ENCODE measurements at places on chromosomes 13 and 19.

DNA sequence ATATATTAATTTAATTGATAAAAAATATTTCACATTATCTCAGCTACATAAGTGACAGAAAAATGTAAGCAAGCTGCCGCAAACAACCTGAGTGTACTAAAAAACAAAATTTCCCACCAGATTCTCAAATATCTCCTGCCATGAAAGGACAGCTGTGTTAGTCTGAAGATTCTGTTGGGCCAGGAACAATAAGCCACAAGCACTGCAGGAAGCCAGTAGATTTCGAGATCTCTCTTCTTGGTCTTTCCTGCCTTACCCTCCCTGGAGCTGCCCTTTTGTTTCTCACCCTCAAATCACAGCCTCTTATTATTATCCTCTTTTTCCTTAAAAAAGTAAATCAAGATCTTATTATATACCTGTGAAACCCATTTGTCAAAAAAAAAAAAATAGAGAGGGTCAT, 165.6 kb downstream of the EFNB2 start:
- DNase-seq: no peak

- peak; percentile 33 for DNase-seq
Observed at GRCh38 chr19:45103156-45103507, 10.2 kb downstream of the PPP1R37 start.

DNA sequence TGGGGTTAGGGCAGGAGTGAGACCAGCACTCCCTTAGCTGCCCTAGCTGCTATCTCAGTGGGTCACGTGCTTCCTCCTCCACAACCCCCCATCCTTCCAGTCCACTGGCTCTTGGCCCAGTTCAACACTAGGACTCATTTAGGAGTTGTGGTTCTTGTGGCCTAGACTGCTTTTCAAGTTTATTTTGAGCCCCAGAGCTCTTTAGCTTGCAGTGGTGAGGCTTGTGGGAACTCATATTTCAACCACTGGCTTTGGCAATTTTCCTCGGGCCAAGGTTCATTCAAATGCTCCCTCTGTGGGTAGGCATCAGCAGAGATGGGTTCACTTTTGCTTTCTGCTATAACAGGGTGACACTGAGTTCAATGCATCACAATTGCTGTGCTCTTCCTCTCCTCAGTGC, 436.2 kb upstream of the SLITRK5 start:
- DNase-seq: no peak

DNA sequence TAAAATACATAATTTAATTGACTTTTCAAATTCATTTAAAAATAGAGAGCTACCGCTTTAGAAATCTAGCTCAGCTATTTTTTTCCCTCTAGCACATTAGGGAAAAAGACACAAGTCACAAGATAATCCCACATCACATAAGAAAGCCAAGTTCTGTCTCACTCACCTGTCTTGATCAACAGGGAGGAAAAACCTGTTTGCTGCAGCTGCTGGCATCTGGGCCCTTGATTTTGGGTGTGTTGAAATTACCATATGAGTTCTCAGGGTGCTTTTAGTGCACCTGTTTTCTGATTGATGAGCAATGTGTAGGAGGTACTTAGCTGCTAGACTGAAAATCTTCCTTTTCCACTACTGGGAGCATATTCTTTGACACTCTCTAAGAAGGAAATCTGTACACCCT, 53.8 kb downstream of the ZDHHC20 start:
- DNase-seq: no peak

DNA sequence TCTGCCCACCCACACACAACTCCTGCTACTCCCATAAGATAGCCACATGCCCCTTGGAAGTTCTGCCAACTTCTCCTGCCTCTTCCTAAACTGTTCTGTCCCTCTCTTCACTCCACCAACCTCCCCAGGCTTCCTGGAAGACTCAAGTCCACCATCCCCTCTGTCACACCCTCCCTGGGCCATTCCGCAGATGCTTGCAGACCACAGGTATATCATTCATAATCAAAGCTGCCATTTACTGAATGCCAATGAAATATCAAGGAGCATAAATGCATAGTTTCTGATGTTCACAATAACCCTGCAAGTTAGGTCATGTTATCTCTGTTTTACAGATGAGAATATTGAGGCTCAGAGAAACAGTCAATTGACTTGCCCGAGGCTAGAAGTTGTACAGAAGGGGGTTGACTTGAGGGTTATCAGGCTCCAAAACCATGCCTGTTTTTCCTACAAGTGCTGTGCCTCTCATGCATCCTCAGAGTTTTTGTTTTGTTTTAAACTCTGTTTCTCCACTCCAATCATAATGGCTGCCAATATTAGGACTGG, 135.6 kb downstream of the SLC7A1 start:
- no peak for DNase-seq

- DNase-seq: no peak
Observed at GRCh38 chr19:37695144-37695899, 24.2 kb downstream of the ZNF607 start.

DNA sequence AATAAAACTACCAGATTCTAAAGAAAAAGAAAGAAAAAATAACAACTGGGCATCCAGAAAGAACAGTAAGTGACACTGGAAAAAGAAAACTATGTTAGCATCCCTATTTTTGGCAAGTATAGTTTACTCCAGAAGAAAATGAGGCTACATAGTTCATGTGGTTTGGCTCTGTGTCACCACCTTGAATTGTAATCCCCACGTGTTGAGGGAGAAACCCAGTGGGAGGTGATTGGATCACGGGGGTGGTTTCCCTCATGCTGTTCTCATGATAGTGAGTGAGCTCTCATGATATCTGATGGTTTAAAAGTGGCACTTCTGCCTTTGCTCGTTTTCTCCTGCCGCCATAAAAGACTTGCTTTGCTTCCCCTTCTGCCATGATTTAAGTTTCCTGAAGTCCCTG, 76.9 kb downstream of the ITGBL1 start:
- no peak for DNase-seq

- no peak for DNase-seq
Observed at GRCh38 chr13:50923272-50923671, 13.7 kb downstream of the RNASEH2B start.

- no peak for DNase-seq
Observed at GRCh38 chr13:46683676-46684260, 113.2 kb downstream of the ESD start.
